ENCODE measurements at places on chromosomes 6 and 20. TPM values are rescaled to one million over a fixed set of nuclear protein-coding genes. Genes with fewer than 3 reads are reported as not detected.

GRCh38 chr6:161407581-161407980, 133.7 kb upstream of the AGPAT4 start:
- no peak for DNase-seq

- DNase-seq, result no peak
These were observed 71.9 kb upstream of the CNR1 start for GRCh38 chr6:88238065-88238464.

The WFDC9 gene
- total RNA-seq, result not detected

GRCh38 chr20:45010399-45010828, 44.1 kb downstream of the STK4 start:
- DNase-seq, result no peak

DNA sequence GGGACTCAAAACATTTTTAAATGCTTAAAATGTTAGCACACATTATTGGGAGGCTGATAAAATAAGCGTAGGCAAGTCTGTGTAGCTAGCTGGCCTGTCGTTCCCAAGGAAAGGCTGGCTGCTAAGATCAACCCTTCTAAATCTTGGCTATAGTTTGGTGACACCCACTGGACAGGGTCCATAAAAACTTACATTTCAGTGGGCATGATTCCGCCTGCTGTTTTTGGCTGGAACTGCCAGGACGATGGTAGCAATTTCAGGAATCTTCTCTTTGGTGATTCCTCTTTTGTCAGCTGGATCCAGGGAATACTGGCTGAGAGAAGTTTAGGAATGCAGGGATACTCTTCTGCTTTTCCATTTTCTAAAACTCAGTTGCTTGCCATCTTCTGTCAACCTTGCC, 162.2 kb downstream of the NKAIN2 start:
- no peak for DNase-seq

Data from mucosa of descending colon (tissue), 3 donors.